LHCN-M2 (cell line): ENCODE measurements at places on chromosomes 16 and 17. TPM values are rescaled to one million over a fixed set of nuclear protein-coding genes. Genes with fewer than 3 reads are reported as not detected.

Gene VTN
- total RNA-seq, result 0.40 TPM in 1 of 2 replicates, not detected in the other

Gene NPIPA2
- total RNA-seq, result 0.57 TPM in 1 of 2 replicates, not detected in the other

Gene CLEC3A
- total RNA-seq, result not detected in 2 replicates

DNA sequence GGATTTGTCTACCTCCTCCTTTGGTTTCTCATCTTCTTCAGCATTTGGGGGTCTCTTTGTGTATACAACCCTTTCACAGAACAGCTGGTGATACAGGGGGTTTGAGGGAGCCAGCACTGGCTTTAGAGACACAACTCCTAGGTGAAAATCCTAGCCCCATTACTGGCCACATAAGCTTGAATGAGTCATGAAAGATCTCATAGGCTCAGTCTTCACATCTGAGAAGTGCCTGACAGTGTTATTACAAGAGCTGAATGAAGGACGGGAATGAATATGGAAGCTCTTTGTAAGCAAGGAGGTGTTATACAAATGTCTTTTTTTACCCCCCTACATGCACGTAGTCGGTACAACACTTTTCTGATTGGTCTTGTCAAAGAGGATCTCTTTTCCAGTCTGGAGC, 1.7 kb upstream of the B4GALNT2 start:
- DNase-seq, result no peak

GRCh38 chr17:7440834-7441195, 1.5 kb downstream of the FGF11 start:
- DNase-seq, result peak; percentile 62

DNA sequence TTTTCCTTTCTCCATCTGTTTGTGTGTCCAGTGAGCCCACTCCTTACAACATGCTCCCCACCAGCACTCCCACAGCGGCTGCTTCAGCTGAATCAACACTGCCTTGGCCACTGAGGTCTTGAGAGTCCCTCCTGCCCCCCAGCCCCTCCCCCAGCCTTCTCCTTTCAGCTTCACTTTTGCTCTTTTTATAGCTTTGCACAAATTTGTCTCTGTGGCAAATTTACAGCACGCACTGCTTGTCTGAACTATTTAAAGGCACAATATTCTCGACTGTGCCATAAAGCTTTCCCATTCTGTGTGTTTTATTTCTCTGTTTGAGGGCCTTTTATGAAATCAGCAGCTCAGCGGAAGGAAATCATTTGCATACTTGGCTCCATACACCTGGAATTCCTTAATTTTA, 579.3 kb downstream of the TOX3 start:
- no peak for DNase-seq

DNA sequence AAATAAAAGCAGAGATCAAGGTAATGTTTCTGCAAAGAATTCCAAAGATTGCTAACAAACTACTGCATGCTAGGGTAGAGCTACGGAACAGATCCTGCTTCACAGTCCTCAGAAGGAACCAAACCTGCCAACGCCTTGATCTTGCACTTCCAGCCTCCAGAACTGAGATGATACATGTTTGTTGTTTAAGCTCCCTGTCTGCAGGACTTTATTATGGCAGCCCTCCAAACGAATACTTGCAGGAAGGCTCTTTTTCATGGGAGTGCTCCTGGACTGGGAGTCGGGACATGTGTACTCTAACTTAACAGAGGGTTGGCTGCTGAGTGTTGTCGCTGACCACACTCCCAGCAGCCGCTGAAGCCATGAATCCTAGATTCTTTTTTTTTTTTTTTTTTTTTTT, 808.8 kb upstream of the EEF2KMT start:
- DNase-seq, result no peak
